ENCODE measurements at places on chromosomes 16 and 17.

- peak; percentile 2 for DNase-seq
Measured at GRCh38 chr16:142405-142967, 4.0 kb upstream of the NPRL3 start.

DNA sequence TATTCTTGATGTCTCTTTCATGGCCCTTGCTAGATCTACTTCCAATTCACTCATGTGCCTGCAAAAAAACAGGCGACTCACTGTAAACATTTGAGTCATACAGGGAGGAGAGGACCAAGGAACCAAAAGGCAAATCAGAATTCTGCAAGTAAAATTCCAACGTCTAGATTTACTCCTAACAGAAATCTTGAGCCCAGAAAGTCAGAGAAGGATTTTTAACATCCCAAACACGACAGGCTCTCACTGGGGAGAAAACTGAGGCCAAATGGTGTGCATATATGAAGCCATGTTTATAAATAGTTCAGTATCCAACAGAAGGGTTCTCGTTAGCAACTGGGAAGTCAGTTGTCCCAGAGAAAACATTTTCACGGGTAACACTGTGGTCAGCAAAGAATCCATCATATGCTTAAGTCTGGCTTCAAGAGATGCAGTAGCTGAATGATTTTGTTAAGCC is 40.1 kb downstream of the LITAF start:
- DNase-seq, result no peak

- no peak for DNase-seq
Measured at GRCh38 chr17:65990593-65990992, 201.3 kb downstream of the CEP112 start.

DNA sequence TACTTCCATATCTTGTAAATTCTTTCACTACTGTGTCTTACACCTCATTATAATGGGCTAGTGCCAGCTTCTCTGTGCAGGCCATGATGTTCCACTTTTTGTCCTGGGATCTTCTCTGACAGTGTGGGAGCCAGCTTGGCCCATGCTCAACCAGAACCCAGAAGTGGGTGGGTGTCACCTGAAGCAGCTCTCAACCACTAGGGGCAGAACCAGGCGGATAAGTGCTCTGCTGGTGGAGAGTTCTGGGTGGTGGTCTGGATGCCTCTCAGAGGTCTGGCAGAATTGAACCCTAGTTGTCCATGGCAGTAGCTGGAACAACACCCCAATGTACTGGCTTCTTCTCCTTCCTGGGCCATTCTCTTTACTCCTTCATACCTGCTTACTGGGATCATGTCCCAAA is 254.1 kb upstream of the N4BP1 start:
- DNase-seq, result no peak

GRCh38 chr17:64334851-64335250 is 55.8 kb downstream of the PECAM1 start:
- DNase-seq, result no peak

DNA sequence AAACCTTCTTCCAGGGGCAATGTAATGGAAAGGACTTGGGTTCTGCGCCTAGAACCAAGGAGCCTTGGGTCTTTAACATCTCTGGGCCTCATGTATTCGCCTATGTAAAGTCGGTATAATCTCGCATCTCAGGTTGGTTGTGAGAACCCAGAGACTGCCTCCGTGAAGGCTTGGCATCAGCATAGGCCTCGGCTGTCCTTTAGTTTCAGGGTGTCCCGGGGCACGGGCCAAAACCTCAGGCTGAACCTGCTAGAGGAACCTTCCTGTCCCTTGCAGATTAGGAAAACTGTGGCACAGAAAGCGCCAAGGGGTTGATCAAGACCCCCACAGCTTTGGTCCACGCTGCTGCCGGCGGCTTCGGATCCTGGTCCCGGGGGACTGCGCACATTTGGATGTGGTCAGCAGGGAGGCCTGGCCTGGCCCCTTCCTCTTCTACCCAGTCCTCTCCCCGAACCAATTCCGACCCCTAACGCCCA is 772 bp upstream of the PHAF1 start:
- no peak for DNase-seq

DNA sequence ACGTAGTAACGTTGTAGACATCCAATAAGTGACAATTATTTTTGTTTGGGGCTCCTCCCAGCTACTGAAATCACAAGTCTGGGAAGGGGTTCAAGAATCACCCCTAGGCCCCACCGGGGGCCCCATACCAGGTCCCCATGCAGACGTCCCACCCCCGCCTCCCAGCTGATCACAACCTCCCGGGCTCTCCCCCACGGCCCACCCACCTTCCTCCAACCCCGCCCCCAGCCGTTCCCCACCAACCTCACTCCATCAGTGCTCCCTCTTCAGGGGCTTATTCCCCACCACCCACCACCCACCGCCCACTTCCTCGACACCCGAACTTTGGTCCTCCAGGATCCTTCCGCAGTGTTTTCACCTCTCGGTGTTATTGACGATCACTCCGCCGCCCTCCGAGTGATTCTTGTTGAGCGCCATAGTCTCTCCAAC is 240 bp downstream of the WBP2 start:
- DNase-seq, result no peak

GRCh38 chr16:75227361-75228142 is 8.8 kb downstream of the CTRB1 start:
- no peak for DNase-seq

GRCh38 chr16:85616607-85617321 is 3.6 kb downstream of the GSE1 start:
- no peak for DNase-seq

- no peak for DNase-seq
Measured at GRCh38 chr17:7174603-7175326, 4.4 kb downstream of the ASGR1 start.

DNA sequence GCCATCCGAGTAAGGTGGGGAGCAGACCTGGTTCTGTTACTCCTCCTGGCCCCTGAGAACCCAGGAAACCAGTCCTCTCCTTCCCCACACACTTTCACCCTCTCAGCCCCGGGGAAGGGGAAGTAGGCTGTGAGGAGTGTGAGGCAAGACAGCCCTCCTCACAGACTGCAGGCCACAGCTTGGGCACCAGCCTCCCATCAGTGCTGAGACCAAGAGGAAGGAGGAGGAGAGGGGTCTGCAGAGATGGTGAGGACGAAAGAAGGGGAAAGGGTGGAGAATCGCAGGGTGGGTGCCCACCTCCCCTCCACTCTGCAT is 7.0 kb downstream of the G6PC3 start:
- no peak for DNase-seq

DNA sequence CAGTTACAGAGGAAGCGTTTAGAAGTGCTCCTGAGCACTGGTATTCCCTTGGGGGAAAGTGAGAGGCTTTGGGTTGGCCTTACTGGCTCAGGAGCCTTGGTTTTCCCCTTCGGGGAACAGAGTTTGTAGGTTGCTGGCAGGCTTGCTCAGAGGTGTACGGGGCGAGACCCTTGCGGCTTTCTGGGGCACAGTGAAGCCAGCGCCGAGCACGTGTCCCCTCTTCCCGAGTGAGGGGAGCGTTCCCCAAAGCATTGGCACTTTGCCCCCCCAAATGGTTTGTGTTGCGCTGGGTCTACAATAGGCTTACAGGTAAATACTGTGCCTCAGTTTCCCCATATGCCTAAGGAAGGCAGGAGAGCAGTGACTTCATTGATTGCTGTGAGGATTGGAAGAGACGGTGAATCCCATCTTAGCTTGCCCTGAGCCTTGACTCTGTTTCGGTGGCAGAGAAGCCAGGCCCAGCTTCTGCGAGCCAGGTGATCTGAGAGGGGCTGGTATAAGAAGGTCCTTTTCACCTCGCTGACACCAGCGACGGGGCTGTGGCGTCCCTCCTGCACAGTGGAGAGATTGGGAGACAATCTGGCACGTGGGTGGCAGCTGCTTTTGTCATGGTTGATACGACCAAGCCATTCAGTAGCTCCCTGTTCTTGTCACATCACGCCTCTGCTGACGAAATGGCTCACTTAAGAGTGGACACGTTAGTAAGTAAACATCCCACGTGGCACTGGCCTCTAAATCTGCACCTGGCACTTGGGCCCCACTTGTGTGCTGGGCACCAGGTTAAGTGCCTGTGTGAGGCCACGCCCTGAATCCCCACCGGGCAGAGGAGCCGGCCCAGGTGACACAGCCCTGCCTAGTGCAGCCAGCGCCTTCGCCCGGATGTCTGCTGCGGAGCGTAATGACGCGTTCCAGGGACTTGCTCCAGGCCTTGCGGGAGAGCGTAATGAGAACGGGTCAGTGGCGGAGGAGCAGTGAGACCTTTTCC is 55.0 kb downstream of the MEAK7 start:
- DNase-seq, result no peak

DNA sequence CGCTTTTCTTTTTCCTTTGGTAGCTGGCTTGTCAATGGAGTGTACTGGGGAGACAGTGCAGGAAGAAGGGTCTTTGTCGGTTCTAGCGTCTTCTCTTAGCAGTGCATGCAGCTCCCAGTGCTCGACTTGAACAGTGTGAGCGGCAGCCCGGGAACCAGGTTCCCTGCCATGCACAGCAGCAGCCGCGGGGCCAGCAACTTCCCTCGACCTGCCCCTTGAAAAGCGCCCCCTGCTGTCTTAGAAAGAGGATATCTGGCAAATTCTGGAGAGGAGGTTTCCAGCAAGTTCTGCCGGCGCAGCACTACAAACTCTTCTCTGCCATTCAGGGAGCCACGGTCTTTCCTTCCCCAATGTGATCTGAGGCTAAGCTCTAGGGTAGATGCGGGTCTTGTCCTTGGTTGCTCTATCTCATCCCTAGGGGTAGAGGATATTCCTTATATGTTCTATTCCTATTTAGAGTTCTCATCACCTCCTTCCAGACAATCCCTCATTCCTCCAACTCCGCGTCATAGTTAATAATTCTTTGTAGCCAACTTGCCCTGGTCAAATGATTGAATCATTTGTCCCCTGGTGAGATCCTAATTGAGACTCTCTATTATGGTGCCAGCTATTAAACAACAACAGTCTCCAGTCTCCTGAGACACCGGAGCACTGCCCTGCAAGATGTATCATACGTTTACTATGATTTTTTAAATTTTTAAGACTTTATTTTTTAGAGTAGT is 451.3 kb downstream of the PMP22 start:
- DNase-seq, result no peak

GRCh38 chr16:54937671-54938211 is 7.1 kb downstream of the IRX5 start:
- no peak for DNase-seq

DNA sequence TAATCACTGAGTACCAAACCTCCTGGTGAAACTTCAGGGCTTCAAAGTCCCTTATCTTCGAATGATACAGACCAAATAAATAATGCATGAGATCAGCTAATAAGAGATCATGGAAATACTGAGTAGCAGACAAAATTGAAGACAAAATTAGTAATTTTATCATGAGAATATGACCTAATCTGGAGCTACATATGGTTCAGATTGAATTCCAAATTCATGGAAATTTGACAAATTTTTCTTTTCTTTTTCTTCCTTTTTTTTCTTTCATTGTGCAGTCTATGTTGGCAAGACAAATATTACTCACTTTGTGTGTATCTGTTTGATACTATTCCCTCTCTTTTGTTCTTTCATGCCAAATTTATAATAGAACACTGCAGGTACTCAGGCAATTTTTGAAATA is 218.1 kb upstream of the KCNJ16 start:
- DNase-seq, result no peak

DNA sequence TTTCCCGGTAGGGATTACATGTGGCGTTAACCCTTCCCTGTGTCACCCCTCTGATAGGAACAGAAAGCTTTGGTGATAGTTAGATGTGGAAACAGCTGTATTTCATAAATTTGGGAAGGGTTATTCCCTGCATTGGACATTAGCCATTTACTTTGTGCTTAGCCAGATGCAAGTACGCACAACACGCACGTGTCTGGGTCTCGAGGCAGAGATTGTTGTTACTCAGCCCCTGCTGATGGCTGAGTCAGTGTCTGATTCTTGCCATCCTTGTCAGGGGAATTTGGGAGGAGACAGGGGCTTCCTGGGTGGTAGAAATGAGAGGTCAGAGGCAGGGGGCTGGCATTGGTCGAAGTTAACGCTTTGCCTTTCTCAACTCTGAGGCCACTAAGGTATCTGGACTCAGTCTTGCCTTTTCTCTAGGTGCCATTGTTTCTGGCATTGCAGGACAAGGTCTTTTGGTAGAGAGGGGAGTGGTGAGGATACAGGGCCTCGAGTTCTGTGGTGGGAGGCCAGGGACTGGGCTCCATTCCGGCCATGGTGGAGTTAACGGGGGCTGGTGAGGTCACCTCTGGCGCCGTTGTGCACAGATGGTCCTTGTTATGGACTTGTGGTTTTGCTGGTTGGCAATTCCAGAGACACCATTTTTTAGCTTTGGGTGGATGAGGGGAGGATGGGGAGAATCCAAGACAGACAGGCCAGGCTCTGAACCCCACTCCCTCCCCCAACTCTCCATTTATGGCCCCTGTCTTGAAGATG is 8.2 kb downstream of the MMP2 start:
- DNase-seq, result no peak

GRCh38 chr16:82589407-82589806 is 37.4 kb upstream of the CDH13 start:
- DNase-seq, result no peak

DNA sequence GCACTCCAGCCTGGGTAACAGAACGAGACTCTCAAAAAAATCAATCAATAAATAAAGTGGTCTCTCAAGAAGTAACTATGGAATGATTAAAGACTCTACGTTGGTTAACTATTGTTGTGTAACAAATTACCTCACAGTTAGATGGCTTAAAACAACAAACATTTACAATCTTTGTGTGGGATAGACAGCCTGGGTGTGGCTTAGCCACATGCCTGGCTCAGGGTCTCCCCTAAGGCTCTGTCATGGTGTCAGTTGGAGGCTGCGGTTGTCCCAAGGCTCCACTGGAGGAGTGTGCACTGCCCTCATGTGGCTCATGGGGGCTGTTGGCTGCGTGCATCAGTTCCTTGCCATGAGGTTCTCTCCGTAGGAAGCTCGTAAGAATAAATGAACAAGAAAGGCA is 294.5 kb downstream of the SNX29 start:
- peak; percentile 25 for DNase-seq

- DNase-seq, result peak; percentile 15
Measured at GRCh38 chr17:17313350-17313991, 10.3 kb downstream of the NT5M start.

DNA sequence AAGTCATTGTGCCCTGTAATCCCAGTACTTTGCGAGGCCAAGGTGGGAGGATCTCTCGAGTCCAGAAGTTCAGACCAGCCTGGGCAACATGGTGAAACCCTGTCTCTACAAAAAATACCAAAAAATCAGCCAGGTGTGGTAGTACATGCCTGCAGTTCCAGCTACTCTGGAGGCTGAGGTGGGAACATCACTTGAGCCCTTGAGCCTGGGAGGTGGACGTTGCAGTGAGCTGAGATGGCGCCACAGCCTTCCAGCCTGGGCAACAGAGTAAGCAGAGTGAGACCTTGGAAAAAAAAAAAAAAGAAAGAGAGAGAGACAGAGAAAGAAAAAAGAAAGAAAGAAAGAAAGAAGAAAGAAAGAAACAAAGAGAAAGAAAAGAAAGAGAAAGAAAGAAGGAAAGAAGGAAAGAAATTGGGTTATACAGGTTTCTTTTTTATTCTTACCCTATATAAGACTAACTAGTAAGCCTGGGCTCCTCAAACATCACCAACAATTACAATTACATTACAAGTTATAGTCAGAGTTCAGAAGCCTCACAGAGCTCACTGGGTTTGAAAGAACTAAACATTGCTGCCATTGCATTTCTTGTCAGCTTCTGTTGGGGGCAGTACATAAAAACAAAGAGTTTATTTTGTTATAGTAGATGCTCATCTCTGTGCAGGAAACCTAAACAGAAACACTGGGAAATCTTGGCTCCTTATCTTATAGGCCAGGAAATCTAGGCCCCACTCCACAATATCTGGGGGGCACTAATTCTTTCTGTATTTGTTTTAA is 6.7 kb upstream of the ABCA9 start:
- no peak for DNase-seq
